Left lobe of liver (tissue), 2 donors: ENCODE measurements at places on chromosomes 2 and 18. TPM values are rescaled to one million over a fixed set of nuclear protein-coding genes. Genes with fewer than 3 reads are reported as not detected.

DNA sequence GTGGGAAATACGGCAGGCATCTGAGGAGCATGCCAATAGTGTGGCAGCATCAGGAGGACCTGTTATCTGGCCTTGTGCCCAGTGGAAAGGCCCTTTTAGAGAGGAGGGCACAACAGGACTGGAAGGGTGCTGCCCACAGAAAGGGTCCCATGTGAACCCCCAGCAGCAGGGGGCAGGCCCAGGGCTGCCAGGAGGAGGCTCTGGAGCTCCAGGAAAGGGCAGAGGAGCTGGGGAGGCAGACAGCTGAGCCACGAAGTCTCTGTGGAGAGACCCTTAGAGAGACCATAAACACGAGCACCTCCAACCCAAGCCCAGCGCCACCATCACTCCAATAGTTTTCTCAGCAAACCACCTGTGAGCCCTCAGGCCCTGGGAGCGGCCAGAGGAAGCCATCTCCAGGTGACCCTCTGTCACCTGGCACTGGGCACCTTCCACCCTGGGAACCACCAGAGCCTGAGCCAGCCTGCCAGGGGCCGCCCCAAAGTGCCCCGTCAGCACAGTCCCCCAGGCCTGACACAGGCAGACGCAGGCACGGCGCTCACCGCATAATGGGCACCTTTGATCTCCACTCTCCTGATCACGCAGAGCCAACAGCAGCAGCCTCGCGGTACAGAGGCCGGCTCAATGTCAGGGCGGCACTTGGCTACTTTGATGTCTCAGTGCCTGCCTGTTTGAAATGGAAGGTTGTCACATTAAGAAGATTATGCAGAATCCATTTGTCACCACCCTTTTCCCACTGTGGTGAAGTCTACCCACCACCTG is 162.5 kb upstream of the RAB6C start:
- DNase-seq, result no peak

GRCh38 chr18:79826966-79827365 is 29.2 kb downstream of the KCNG2 start:
- no peak for DNase-seq

GRCh38 chr2:128214866-128215460 is 103.7 kb downstream of the HS6ST1 start:
- DNase-seq, result no peak

GRCh38 chr2:75499534-75499933 is 61.2 kb downstream of the EVA1A start:
- DNase-seq, result peak; percentile 52

GRCh38 chr2:173049831-173050230 is 25.8 kb upstream of the MAP3K20 start:
- DNase-seq, result no peak

DNA sequence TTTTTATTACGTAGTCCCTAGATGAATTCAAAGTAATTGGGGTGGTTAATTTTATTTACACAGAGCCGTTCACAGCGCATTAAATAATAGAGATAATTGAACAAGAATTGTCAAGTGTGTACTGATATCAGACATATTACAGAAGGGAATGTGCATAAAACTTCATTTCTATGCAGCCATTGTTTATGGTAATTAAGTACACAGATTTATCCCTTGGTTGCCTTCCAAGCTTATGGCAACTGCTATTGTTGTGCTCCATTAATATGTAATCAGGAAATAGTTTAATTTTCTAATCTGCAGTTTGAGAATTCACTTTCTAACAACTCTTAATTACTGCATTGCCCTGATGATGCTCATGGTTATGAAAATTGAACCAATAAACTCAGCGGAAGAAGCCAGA is 47.3 kb upstream of the OTX1 start:
- no peak for DNase-seq

- no peak for DNase-seq
These were observed 206.4 kb upstream of the CCDC150 start for GRCh38 chr2:196433116-196433515.

DNA sequence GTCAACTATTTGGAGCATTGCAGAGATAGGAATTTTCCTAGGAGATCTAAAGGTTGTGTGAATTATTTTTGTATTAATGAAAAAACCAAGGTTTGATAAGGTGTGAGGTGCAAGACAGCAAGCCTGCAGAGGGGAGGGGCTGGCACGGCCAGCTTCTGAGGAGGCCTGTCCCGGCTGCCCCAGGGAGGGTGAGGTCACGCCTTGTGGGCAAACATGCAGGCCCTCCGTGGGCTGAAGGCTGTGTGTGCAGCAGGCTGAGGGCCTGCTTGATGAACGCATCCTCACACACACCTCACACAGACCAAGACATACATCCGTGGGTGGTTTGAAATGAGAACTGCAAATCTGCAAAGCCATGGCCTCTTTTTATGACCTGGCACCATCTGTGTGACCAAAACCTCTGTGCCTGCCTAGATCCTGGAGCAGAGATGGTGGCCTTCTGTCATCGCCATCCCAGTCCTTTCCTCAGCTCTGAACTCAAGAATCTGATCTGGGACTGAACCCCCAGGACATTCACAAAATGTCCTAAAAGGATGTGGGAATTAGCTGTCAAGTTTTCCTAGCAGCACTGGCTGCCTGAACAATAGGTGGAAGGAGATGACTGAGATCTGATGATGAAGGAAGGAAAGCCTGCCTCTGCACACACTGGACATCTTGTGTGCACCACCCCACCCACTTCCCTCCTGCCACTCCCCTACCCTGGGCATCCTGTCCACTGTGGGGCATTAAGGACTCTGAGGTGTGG is 102.4 kb upstream of the MGAT4A start:
- no peak for DNase-seq

STAT4 gene
- total RNA-seq, result 0.98 TPM

CIDEA gene
- total RNA-seq, result not detected

ABCB11 gene
- total RNA-seq, result 68.5 TPM

ERFE gene
- total RNA-seq, result not detected
